Activated CD4-positive, alpha-beta T cell treated with anti-CD3 and anti-CD28 coated beads for 1 hour (primary cell): ENCODE measurements at places on chromosomes 7 and 10.

DNA sequence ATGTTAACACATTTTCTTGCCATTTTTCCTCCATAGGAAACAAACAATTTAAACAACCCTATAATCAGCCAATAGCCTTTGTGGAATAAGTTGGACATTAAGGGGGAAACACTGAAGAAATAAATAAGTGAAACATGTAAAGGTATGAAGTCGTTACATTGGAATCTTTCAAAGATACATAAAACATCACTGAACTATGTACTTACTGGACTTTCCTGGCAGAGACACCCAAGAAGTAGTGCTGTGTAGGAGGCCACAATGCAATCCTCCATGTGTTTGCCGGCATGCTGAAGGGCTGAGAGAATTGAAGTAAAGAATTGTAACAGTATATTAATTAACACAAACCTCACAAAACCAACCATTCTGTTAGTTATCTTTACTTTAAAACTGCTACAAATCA is 76.5 kb upstream of the GRID1 start:
- no peak for DNase-seq

- no peak for DNase-seq
Observed at GRCh38 chr7:126803060-126803665, 449.6 kb downstream of the GRM8 start.

DNA sequence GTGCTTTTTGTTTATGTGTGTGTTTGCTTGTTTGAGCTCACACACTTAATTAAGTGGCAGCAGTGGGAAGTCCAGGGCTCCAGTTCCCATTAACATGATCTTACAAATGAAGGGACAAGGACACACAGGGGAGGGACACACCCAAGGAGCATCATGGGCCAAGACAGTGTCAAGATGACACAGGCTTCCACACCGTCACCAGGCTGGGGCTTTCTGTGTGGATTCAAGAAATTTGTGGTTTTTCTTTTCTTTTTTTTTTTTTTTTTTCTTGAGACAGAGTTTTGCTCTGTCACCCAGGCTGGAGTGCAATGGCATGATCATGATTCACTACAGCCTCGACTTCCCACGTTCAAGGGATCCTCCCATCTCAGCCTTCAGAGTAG is 173.6 kb downstream of the KIAA1217 start:
- no peak for DNase-seq

GRCh38 chr7:14478834-14479510 is 423.6 kb downstream of the DGKB start:
- DNase-seq, result no peak

DNA sequence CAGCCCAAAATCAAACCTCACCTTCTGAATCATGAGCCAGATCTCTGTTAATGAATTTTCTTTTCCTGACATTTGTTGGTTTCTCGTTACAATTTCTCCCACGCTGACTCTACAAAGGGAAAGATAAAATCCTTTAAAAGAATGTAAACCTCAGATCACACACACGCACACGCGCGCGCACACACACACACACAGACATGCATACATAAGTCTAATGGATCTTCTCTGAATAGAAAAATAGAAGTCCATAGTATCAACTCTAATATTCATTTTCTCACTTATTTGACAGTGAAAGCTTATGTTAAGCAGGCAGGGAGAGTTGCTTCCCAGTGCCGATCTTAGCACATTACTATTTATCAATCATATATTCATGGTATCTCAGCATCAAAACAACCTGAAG is 1.4 kb downstream of the ETV1 start:
- no peak for DNase-seq

DNA sequence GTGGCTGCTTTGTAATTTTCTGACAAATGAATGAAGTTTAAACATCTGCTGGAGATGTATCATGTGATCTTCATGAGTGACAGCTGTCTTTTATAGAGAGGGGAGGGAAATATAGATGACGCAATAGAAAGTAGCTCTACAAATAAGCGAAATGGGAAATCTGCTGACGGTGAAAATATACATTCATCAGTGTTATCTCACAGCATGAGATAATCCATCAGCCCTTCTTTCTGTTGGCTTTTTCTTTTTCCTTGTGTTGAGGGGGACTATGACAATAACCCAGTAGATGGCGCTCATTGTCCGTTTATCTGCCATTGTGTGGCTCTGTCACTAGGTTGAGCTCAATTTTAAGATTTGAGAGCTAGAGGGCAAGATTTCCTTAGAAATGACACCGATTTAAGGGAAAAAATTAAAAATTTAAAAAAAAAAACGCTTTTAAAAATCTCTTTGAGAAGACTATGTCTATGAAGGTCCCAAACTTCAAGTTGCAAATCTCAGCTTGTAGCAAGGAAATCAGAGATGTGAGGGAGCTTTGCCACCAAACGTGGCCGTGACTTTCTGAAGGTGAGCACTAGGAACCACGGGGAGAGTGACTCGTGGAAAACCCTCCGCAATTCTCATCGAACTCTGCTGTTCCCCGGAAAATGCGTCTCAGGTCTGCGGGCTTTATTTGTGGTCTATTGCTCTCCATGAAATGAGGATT is 114.6 kb upstream of the SFMBT2 start:
- DNase-seq, result peak; percentile 21

DNA sequence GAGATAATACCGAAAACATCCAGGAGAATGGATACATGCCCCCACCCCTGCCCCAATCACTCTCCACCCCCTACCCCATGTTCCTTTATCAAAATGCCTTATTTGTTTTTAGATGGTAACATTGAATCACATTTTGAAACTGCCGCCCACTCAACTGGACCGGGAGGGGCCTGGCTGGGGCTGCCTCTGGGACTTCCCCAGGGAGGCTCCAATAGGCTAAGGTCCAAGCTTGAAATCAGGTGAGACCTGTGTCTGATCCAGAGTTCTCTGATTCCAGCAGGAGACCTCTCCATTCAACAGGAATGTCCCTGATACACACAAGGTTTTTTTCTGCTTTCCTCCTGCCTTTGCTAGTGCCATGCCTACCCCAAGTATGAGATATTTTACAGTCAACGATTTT is 43.8 kb upstream of the ACSL5 start:
- no peak for DNase-seq

- no peak for DNase-seq
Observed at GRCh38 chr7:72453471-72453870, 41.3 kb upstream of the CALN1 start.

DNA sequence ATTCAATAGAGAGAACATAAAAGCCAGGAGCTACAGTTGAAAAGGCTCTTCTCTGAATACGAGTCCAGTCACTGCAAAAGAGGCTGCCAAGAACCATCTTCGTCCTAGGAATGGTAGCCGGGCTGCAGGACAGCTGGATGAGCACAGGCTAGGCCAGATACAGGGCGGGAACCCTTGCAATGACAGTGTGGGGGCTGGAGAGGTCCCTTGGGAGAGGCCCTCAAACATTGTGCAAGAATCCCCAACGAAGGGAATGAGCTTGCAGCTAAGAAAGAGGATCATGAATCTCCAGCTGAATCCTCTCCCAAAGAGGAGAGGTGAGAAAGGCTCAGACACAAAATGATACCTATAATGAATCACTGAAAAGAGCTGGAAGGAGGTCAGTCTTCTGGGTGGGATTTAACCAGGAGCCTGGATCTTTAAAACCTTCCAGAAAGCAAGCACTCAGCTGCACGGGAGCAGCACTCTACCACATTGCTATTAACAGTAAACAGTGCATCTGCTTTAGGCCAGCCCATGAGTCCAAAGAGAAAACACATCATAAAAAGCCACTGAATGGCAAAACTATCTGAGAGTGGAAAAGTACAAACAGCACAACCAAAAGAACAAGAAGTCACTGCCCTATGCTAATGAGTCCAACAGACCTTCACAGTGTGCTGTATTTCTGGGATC is 287.9 kb downstream of the TNS3 start:
- no peak for DNase-seq

DNA sequence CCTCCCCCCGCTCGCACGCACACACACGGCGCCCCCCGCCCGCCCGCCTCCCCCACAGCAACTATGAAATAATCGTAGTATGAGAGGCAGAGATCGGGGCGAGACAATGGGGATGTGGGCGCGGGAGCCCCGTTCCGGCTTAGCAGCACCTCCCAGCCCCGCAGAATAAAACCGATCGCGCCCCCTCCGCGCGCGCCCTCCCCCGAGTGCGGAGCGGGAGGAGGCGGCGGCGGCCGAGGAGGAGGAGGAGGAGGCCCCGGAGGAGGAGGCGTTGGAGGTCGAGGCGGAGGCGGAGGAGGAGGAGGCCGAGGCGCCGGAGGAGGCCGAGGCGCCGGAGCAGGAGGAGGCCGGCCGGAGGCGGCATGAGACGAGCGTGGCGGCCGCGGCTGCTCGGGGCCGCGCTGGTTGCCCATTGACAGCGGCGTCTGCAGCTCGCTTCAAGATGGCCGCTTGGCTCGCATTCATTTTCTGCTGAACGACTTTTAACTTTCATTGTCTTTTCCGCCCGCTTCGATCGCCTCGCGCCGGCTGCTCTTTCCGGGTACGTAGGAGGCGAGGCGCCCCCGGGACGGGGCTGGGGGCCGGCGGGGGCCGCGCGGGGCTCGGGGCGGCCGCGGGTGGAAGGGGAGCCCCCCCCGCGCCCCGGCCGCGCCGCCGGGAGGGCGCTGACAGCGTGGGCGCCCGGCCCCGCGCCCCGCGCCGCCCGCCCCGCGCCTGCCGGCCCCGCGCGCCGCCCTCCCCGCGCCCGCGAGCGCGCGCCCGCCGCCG is 441 bp downstream of the BMI1 start:
- peak; percentile 57 for DNase-seq

DNA sequence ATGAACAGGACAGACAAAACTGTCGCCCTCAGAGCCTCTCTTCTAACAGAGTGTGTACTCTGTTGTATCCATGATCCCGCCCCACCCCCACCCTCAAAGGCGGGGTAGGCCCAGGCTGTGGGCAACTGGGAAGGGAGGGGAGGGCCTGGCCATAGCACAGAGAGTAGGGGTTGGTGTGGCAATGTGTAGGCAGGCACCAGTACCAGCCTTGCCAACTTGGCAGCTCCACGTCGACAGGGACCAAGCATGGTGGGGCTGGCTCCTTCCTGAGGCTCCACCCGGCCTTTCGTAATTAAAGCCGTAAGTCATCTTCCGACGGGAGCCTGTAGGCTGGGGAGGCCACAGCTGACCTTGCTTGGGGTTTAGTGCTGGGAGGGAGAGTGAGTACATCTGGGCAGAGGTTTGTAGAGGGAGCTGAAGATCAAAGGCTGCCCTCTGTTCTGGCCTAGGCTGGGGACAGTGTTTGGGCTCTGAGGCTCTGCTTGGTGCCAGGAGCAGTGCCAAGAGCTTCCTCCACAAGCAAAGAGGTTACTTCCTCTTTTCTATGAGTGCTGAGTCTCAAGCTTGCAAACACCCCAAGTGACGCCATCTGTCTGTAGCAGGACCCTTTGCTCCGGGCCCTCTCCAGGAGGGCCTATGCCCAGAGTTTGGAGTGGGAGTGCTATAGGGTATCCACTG is 121.6 kb downstream of the C10orf105 start:
- no peak for DNase-seq

DNA sequence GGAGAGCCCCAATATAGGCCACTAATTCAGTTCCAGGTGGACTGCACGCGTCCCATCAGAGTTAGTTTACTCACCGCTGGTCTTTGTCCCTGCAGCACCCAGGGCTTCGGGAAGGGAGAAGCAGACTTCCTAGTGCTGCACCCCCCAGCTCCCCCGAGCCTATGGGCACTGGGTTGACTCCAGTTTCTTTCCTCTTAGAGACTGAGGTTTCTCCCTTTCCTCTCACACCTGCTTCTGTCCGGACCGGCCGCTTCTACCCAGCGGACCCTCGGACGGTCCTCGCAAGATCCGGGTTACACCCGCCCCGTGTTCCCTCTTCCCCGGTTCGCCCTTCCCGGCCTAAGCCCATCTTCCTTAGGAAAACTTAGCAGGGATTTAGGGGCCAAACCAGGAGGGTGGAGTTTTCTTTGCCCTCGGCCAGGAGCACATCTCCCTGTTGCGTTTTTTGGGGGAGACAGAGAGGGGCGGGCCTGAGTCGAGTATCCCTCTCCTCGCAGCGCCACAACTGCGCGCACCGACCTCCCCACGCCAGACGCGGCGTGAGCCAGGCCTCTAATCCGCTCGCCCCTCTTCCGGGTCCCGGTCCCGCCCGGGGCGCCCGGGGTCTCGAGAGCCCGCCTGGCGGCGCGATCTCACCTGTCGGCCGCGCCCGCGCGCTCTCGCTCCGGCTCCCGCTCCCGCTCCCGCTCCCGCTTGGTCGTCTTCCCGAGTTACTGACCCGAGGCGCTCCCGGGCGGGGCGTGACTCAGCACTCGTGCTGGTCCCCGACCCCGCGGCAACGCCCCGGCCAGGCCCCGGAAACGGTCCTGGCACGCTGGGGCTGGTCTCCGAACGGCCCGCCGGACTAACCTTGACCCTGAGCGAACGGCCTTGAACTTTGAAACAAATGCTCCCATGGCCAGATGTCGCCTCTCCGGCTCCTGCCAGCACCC is at the start of gene AIFM2:
TSS of gene AIFM2 (minus strand) at position 728 of the 932 bp plus-strand sequence. CDS start 8,741 bp downstream, outside the sequence.
- DNase-seq, result no peak

DNA sequence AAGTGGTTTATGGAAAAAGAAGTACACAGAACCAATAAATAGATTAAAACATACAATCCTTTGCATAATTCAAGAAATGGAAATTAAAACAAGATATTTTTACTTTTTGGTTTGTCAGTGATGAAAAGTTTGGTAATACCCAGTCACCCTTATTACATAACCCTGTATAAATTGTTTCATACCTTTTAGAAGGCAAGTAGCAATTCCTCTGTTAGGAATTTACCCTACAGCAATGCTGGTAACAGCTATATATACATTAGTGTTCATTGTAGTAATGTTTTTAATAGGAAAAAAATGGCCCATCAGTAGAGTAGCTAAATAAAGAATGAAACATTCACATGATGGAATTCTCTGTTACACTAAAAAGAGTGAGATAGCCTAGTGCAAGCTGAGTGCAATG is 42.7 kb downstream of the PTPN12 start:
- no peak for DNase-seq

- DNase-seq, result no peak
Observed at GRCh38 chr10:100359529-100360150, 12.6 kb downstream of the SCD start.

DNA sequence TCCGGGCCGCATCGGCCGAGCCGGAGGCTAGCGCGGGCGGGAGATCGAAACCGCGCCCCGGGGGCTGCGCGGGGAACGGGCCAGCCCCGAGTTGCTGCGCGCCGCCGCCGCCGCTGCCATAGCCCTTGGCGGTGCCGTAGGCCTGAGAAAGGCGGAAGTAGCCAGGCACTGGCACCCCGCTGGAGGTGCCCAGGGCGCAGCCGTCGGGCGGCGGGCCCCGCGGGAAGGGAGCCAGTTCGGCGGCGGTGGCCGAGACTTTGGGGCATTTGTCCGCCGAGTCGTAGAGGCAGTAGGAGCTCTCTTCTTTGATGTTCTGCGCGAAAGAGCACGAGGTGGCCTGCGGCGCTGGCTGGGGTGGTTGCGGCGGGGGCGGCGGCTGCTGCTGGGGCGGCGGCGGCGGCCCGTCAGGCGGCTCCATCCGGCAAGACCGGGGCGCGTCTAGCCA is 587 bp downstream of the HOXA10 start:
- peak; percentile 8 for DNase-seq

- no peak for DNase-seq
Observed at GRCh38 chr7:37028909-37029440, 304.7 kb upstream of the AOAH start.
